ENCODE measurements at places on chromosomes 3 and 15. TPM values are rescaled to one million over a fixed set of nuclear protein-coding genes. Genes with fewer than 3 reads are reported as not detected.

- no peak for DNase-seq
- no peaks in the 10 kb centered on the region for H3K27me3 ChIP-seq
Measured at GRCh38 chr15:88970232-88970631, 57.1 kb upstream of the MFGE8 start.

The USP4 gene
- total RNA-seq: 19.9 TPM

DNA sequence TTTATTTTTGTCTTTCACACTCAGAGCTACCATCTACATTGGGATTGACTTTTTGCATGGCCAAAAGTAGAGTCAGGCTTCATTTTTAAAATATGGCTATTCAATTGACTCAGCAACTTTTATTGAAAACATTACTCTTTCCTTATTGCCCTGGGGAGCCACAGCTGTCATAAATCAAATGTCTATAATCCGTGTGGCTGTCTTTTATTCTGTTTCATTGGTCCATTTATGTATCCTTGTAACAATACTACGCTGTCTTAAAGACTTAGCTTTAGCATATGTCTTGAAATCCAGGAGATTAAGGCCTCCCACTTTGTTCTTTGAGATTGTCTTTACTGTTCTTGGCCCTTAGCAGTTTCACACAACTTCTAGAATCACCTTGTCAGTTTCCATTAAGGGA is 55.2 kb downstream of the CEMIP start:
- H3K27me3 ChIP-seq: no peaks in the 10 kb centered on the region
- no peak overlapping the region for H3K4me3 ChIP-seq
- H3K36me3 ChIP-seq: no peaks in the 10 kb centered on the region
- no peaks in the 10 kb centered on the region for H3K4me1 ChIP-seq
- H3K27ac ChIP-seq: no peak overlapping the region

DNA sequence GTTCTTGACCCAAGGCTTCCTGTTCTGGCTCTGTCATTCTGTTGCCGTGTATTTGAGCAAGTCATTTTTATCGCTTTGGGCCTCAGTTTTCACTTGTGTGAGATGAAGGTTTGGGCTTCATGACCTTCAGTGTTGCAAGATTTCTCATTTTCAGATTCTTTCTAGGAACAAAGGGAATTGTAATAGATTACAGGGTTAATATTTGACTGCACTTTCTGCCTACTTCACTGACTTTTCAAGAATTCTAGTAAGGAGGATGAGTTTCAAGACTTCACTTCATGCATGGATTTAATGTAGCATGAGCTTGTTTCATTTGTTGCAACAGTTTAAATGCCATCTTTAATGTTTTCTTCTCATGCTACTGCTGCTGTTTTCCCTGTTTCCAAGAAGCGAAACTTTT is 226.5 kb downstream of the NLGN1 start:
- no peak overlapping the region for H3K4me3 ChIP-seq
- DNase-seq: no peak
- H3K27ac ChIP-seq: no peak overlapping the region
- H3K27me3 ChIP-seq: no peaks in the 10 kb centered on the region
- H3K36me3 ChIP-seq: no peaks in the 10 kb centered on the region

DNA sequence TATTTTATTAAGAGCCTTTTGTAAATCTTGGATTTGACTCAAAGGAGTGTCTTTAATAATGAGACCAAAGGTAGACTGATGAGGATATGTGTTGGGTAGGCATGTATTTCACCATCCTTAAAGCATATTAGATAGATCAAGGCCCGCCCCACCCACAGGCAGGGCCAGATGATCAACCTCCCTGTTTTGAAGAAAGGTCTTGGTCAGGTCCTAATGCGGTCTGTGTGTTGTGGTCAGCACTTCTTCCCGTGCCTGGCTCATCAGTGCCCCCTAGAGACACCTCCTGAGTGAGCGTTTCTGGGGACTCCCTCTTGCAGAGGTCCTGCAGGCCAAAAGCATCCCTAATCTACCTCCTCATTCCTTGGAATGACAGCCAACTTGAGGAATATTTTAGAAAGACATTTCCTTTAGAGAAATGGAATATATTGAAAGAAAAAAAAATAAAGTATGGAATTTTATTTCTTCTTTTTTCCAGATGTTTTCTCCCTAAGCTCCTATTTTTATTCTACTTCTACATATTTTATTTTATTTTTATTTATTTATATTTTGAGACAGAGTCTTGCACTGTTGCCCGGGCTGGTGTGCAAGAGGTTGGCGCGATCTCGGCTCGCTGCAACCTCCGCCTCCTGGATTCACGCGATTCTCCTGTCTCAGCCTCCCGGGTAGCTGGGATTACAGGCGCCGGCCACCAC is 6.0 kb downstream of the TM4SF4 start:
- no peaks in the 10 kb centered on the region for H3K36me3 ChIP-seq
- H3K4me3 ChIP-seq: no peak overlapping the region
- no peak overlapping the region for H3K27ac ChIP-seq

GRCh38 chr3:188539631-188540194 is 385.8 kb downstream of the LPP start:
- peaks cover 2% of the 10 kb centered on the region for H3K4me1 ChIP-seq
- H3K27ac ChIP-seq: no peak overlapping the region
- no peak overlapping the region for H3K4me3 ChIP-seq
- no peak for DNase-seq
- H3K36me3 ChIP-seq: no peaks in the 10 kb centered on the region

GRCh38 chr3:198019115-198019514 is 59.1 kb downstream of the LMLN start:
- DNase-seq: no peak
- no peak overlapping the region for H3K4me3 ChIP-seq
- H3K27me3 ChIP-seq: no peaks in the 10 kb centered on the region
- no peaks in the 10 kb centered on the region for H3K36me3 ChIP-seq
- H3K27ac ChIP-seq: no peak overlapping the region

DNA sequence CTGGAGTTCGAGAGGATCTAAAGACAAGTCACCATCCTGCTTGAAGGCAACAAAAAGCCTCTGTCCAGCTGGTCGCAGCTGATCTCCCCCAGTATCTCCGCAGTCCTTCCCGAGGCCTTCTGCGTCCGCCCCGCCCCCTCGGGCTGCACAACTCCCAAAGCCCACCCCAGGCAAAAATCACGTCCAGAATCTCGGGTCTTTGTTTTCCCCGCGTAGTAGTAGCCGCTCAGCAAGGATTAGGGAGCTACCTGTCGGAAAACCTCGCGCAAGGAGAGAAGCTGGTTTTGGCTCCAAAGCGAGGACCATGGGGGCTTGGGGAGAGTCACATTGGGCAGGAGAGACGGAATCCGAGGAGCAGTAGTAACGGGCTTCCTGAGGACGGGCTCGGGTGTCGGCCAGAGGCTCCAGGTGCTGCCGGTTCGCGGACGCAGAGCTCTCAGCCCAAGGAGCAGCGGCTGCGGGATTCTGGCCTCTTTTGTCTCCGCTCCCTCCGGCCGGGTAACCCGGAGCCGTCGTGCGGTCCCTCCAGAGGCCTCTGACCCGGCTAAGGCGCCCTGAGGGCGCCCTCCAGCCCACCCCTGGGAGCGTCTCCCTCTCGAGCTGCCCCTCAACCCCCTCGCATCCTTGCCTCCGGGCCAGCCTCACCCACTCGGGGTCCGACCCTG is 401 bp downstream of the ZSCAN29 start:
- H3K4me1 ChIP-seq: peaks cover 22% of the 10 kb centered on the region
- H3K4me3 ChIP-seq: peak overlapping the region; percentile 26
- H3K27me3 ChIP-seq: no peaks in the 10 kb centered on the region
- no peak overlapping the region for H3K27ac ChIP-seq
- no peaks in the 10 kb centered on the region for H3K36me3 ChIP-seq

Data from adrenal gland (tissue), 19 donors.